ENCODE measurements at places on chromosomes 4 and X.

DNA sequence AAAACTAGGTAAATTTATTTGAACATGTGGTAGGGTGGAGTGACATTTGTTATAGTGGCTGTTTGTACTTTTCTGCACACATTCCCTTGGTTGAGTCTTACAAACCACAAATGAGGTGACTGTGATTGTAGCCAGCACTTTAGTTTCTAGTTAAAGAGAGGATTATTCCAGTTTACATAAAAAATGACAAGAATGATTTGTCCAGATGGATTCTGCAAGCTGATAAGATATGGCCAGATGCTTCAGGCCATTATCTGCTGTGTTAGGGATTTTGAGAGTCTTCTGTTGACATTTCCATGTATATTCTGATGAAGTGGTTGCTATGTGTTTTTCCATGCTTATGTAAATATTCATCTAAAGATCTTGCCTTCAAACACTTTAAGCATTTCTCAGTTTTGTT, 31.0 kb upstream of the PDE5A start:
- no peak for DNase-seq

GRCh38 chr4:122731676-122732075, 828 bp upstream of the BBS12 start:
- no peak for DNase-seq

GRCh38 chr4:71184195-71184781, 154.5 kb upstream of the SLC4A4 start:
- DNase-seq = no peak

DNA sequence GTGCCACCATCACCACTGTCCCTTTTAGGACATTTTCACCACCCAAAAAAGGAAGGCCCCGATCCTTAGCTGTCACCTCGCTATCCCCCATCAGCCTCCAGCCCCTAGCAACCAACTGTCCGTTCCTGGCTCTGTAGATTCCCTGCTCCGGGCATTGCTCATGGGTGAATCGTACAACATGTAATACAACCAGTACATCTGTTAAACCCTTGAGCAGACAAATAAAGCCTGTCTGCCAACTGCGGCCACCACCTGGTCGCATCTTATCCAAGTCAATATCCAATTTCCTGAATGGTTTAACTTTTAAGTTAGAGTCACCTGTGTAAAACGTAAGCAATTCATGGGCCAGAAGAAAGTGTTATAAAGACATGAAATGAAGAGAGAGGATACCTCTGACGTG, 251.9 kb downstream of the AFAP1 start:
- no peak for DNase-seq

DNA sequence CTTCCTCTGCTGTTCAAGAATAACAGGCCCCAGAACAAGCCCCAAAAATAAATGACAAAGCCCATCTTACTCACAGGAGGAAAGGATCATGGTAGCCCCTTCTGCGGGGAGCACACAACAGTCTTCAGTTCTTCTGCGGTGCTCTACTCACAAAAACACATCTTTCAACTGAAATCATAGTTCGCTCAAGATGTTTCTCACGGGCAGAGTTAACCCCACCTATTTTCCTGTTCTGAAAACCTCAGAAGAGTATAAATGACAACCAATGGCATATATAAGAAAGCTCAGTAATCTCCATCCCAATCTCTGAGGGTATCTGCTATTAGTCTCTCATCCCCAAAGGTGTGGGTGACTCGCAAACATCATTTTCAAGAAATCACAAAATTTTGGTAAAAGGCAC, at the start of gene TXK:
Gene TXK (minus strand): TSS at position 170 of the 400 bp plus-strand sequence. CDS start 80 bp downstream, at position 90.
- no peak for DNase-seq

DNA sequence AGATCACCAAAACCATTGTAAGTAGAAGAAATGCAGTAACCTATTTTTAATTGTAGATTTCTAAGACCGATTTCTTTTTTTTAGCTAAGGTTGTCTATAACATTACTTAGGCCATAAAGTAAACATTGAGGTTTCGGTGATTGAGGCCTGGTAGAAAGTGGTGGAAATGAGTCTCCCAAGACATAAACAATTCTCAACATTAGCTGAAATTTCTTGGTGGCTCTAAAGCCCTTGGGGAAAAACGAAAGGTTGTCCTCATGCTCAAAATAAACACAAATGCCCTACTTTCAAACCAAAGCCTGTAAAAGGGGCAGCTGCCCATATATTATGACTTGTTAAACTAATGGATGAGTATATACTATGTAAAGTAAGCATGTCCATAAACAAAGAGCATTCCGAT, 98.8 kb downstream of the SCFD2 start:
- no peak for DNase-seq

DNA sequence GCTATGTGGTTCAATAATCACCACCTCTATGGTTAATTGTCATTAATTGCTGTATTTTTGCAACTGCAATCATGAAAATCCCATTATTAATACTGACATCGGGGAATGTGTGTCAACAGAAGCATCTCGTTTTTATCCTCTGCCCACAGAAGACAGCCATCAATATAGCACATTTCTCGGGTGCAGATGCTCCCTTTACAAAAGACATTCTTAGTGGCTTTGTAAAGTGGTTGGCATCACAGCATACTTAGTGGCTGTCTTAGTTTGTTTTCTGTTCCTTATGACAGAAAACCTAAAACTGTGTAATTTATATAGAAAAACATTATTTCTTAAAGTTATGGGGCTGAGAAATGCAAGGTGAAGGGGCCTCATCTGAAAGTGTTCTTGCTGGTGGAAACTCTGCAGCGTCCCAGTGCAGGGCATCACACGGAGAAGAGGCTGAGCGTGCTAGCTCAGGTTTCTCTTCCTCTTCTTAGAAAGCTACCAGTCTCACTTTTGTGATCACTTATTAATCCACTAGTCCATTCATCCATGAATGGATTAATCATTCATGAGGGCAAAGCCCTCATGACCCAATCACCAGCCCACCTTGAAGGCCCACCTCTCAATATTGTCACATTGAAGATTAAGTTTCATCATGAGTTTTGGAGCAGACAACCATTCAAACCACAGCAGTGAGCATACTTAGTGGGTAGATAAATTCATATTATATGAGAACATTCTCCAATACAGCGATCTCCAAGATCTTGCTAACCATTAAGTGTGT, 1067.7 kb upstream of the PABPC4L start:
- DNase-seq = no peak

- DNase-seq = no peak
These were observed 159.9 kb downstream of the SCFD2 start for GRCh38 chr4:53205970-53206369.

DNA sequence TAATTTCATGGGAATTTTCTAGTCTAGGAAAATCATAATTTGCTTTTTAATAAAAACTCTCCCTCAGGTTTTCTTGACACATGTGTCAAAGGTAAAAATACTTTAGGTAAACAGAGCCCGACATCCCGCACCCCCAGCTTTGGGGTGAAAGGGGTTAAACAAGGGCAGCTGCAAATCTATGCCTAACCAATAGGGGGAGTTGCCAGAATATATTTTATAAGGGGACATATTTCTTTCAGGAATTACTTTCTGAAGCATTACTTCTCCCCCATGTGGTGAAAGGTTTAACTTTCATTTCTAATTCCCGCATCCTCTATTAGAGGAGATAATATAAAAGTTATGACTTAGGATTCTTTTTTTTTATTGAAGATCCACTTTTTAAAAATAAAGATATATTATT, 53.9 kb upstream of the HEPH start:
- no peak for DNase-seq

GRCh38 chr4:48129307-48130014, 4.6 kb downstream of the TXK start:
- DNase-seq = peak; percentile 56

- no peak for DNase-seq
These were observed 322.8 kb upstream of the DIAPH2 start for GRCh38 chrX:96361844-96362243.

- no peak for DNase-seq
These were observed 371.5 kb upstream of the SLIT2 start for GRCh38 chr4:19880206-19880605.

DNA sequence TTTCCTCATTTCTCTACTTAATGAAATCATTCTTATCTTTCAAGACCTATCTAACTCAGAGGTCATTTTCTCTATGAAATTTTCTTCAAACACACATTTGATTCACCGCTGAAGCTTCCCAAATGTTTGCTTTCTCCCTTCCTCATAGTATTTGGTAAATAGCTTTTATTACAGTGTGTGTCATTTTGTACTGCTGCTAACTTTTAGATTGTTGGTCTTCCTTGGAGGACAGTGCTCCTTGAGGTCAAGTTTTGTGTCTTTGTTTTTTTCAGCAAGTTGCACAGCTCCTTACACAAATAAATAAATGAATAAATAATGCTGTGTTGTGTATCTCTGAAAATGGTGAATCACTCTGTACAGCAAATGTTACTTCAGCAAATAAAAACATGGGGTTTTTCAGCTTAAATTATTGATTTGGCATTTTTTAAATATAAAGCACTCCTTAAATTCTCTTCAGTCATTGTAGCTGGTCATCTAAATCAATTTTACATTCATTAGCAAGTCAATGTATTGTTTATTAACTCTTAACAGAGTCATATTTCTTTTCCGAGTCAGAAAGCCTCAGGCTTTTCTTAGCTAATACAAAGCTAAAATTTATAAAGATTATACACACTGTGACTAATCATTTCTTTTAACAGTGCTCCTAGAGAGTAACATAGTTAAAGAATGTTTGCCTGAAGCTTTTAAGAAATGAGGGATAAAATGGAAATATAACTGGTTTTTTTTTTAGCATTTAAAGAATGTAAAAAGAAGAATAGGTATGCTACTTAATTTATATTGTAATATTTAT, 30.1 kb upstream of the MAD2L1 start:
- DNase-seq = no peak

GRCh38 chrX:118675966-118676349, 51.4 kb upstream of the IL13RA1 start:
- DNase-seq = no peak

GRCh38 chrX:19017271-19017670, 33.4 kb upstream of the PHKA2 start:
- DNase-seq = no peak

- no peak for DNase-seq
These were observed 48.6 kb downstream of the NPY5R start for GRCh38 chr4:163392328-163392727.

Measured in NK-92 treated with Interleukin-12 subunit alpha and Interleukin-12 subunit beta, amount 100 ng/mL, for 24 hours (cell line).